C1 segment of cervical spinal cord (tissue), 14 donors: ENCODE measurements at places on chromosomes 7 and 10.

DNA sequence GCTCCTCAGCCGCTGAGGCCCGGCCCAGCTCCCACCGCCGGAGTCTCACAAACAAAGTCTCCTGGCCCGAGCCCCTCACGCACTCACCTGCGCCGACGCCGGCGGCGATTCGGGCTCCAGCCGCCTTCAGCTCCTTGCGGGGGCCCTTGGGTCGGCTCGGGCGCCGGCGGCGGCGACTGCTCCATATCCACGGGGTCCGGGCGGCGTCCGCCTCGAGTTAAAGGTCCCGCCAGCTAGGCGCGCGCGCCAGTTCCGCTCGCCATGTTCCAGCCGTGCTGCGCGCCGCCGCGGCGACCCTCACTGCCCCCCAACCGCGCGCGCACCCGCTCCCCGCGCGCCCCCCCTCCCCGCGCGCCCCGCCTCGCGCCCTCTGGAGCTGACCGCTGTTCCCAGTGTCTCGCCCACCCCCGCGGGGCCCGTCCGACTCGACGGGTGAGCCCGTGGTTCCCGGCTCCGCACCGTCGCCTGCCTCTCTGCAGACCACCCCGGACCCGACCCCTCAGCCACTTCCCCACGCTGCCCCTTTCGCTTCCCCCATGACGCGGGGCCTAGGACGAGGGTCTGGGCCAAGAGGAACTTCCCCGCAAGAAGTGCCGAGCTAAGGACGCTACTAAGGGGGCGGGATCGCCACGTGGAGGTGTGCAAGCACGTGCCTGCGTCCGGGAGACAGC, 396.1 kb downstream of the ZNF33B start:
- no peak for DNase-seq

DNA sequence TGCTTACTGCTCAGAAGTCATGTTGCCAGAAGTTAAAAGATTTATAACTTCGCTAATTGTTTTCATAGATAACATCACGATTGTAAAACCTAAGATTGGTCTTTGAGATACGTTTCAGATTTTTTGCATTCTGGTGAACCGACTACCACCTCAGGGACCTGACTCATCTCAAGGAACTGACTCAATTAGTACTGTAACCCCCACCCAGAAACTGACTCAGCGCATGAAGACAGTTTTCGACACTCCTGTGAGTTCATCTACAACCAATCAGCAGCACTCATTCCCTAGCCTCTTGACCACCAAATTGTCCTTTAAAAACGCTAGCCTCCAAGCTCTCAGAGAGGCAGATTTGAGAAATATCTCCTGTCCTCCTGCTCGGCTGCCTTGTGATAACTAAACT, 72.3 kb downstream of the ELMO1 start:
- DNase-seq = no peak

DNA sequence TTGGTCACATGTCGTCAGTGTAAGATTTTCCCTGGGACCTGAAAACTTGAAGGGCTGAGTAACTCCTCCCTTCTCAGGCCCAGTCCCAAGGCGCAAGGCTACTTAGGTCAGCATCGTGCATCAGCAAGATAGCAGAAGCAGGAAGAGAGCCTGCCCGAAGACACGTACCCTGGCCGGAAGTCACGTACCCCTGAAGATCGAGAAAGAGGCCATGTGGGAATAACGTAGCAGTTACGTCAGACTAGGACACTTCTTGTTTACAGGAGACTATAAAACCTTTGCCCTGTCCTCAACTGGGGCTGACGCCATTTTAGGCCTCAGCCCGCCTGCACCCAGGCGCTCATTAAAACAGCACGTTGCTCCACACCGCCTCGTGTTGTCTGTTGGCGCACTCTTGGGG, 114.3 kb upstream of the GALNT17 start:
- DNase-seq = no peak

GRCh38 chr10:11089272-11089671, 71.6 kb downstream of the CELF2 start:
- DNase-seq = no peak

GRCh38 chr10:100020886-100021253, 11.1 kb upstream of the DNMBP start:
- no peak for DNase-seq

GRCh38 chr10:13614530-13615332, 28.0 kb downstream of the PRPF18 start:
- DNase-seq = no peak

DNA sequence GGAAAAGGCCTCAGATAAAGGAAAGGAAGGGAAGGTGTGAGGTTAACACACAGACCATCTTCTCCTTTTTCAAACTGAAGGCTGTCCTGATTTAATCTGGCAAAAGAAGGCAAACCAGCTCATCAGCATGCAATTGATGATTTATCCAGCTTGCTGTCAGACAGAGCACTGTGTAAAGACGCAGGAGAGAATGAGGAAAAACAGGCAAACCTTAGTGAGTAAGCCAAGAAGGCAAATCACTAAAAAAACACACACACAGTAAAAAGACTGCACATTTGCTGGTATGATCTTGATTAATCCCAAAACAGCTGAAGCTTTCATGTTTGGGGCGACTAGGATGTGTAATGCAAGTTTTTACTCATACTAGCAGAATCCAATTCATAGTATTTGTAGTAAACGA, 65.8 kb upstream of the SKAP2 start:
- no peak for DNase-seq
